H1 (cell line): ENCODE measurements at places on chromosomes 7 and 10. TPM values are rescaled to one million over a fixed set of nuclear protein-coding genes. Genes with fewer than 3 reads are reported as not detected.

DNA sequence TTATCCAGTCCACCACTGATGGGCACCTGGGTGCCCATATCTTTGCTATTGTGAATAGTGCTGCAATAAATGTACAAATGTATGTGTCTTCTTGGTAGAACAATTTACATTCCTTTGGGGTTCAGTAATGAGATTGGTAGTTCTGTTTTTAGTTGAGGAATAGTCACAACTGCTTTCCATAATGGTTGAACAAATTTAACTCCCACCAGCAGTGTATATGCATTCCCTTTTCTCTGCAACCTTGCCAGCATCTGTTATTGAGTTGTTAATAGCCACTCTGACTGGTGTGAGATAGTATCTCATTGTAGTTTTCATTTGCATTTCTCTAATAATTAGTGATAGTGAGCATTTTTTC lies 27.8 kb downstream of the COA1 start:
- no peak overlapping the region for H3K27ac ChIP-seq
- H3K27me3 ChIP-seq, result no peaks in the 10 kb centered on the region
- H3K4me3 ChIP-seq, result no peak overlapping the region

- H3K27me3 ChIP-seq, result no peaks in the 10 kb centered on the region
- DNase-seq, result no peak
- H3K4me3 ChIP-seq, result no peak overlapping the region
- peaks cover 5% of the 10 kb centered on the region; the same call in 1 of the 2 replicates for H3K4me1 ChIP-seq
- H3K36me3 ChIP-seq, result no peaks in the 10 kb centered on the region
Observed at GRCh38 chr10:95517536-95518454, 43.4 kb downstream of the SORBS1 start.

- no peaks in the 10 kb centered on the region for H3K27me3 ChIP-seq
- H3K4me1 ChIP-seq, result peaks cover 22% of the 10 kb centered on the region
- H3K4me3 ChIP-seq, result no peak overlapping the region
- H3K27ac ChIP-seq, result no peak overlapping the region
Observed at GRCh38 chr7:157352516-157352915, 15.7 kb downstream of the DNAJB6 start.

DNA sequence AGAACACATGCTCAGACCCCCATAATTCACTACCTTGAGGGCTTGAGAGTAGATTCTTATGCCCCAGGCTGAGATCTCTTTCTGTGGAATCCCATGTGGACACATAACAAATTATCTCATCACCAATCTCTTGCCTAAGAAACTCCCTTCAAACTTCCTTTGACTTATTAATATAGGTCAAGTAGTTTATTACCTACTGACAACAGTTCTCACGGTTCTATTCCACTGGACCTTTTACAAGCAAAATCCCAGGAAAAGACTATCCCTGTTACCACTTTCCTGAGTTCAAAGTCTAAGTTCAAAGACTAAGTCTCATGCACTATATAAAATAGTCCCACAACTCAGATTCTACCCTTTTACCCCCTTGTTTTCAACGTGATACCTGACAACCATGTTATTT lies 754.7 kb downstream of the SUGCT start:
- H3K27me3 ChIP-seq, result no peaks in the 10 kb centered on the region
- no peak for DNase-seq
- H3K36me3 ChIP-seq, result no peaks in the 10 kb centered on the region
- no peaks in the 10 kb centered on the region for H3K4me1 ChIP-seq
- no peak overlapping the region for H3K27ac ChIP-seq

The TAS2R41 gene
- total RNA-seq, result not detected in 2 replicates

The ZNF22 gene
- total RNA-seq, result 42.5 and 45.2 TPM in 2 replicates

The ITPRID1 gene
- total RNA-seq, result 0.13 and 0.47 TPM in 2 replicates
